ENCODE measurements at places on chromosomes 5 and 9.

GRCh38 chr5:143271431-143271830 lies 132.1 kb downstream of the NR3C1 start:
- DNase-seq: no peak

DNA sequence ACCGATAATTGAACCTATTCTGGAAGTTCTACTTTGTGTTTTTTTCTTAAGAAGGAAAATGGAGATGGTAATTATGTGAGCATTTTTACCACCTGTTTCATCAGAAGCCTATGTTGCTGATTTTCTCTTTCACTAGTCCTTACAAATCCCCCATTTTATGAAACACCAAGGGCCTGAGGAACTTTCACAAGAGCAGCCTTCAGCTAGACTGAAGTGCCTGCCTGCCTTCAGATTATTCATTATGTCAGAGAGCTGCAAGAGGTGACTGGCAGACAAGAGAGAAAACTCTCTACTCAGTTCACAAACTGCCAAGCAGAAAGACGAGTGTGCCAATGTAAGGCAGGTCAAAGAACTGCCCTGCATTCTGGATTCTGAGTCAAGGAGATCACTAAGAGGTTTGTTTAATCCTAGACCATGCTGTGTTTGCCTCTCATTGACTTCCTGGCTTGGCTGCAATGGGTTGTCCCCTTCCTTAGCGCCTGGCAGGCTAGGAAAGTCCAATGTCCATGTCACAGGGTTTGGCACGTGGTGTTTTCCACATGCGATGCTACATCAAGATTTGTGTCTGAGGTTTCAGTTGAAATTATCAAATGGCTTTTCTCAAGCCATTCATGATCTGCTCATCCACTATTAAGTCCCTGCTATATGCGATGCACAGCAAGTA lies 143.3 kb downstream of the CDC42SE2 start:
- DNase-seq: no peak

DNA sequence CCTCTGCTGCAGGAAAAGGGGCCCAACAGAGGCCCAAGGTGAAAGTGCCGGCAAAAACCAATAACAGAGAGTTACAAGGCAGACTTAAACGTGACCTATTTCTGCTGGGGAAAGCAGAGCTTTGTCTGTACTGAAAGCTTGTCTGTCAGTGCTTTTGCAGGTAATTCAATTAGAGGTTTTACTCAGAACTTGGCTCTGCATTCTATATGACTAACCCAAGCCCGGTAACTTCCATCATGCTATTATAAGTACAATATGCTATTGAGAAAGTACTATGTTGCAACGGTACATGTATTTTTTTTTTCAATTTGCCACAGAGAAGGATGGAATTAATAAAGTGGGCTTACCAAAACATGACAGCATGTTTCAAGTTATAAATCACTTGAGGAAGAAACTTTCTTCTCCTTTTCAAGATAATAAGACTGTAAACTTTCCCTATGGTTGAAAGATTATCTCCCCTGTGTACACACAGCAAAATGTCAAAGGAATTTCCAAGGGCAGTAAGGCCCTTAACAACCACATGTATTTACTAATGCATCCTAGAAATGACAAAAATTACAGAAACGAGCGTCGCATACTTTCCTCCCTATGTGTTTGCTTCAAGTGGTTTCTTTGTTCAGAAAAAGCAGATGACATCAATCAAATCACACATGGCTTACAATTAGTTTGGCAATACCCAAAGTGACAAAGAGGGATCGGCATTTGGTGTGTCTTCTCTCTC lies 282.4 kb downstream of the EFNA5 start:
- DNase-seq: no peak

- DNase-seq: no peak
Observed at GRCh38 chr9:90974016-90974415, 172.4 kb downstream of the SYK start.

- no peak for DNase-seq
Observed at GRCh38 chr9:16612627-16613026, 257.8 kb downstream of the BNC2 start.

DNA sequence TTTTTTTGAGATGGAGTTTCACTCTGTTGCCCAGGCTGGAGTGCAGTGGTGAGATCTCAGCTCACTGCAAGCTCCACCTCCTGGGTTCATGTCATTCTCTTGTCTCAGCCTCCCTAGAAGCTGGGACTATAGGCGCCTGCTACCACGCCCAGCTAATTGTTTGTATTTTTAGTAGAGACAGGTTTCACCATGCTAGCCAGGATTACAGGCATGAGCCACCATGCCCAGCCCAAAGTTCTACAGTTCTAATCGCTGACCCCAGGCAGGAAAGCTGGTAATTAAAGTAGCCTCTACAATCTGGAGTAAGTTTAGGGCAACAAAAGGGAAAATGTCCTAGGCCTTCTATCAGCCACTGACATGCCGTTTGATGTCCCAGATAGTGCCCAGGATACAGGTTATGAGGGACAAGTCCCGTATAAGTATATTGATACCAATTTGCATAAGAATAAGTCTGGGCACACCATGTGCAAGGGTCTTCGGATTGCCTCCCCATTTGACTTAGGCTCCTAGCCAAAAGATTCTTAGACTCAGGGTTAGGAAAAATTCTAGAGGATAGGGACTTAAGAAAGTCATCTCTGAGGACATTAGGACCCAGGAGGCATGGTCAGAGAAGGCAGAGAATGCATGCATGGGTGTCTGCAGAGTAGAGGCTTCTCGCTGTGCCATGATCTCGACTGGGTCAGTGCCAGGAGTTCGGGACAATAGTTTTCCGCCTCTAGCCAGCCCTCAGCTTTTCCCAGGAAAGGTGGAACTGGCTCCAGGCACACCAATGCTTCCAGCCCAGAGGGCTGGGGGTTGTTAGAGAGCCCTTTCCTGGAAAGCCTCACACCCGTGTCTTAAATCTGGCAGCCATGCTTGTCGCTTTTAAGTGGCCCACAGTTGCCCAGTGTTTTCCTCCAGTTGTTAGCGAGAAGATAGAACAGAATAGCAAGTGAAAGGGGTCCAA lies 1111.1 kb downstream of the TAF11L14 start:
- peak; percentile 28 for DNase-seq

- DNase-seq: no peak
Observed at GRCh38 chr9:4061717-4062116, 238.2 kb downstream of the GLIS3 start.

DNA sequence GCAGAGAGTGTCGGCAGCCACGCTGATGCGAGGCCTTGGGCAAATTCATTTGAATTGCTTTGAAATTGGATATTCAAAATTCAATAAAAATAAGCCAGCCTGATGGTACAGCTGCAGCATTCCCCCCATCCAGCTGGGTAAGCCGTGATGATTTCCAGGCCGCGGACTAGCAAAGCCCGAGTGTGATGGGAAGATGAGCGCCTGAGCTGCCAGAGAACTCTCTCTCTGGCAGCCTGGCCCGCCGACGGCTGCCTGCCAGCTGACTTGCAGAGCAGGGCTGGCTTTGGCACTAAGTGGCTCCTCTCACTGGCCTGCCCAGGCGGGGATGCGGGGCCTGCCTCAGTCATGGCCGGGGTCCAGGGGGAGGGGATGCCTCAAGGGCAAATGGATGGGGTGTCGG lies 268.3 kb upstream of the WWC1 start:
- no peak for DNase-seq

DNA sequence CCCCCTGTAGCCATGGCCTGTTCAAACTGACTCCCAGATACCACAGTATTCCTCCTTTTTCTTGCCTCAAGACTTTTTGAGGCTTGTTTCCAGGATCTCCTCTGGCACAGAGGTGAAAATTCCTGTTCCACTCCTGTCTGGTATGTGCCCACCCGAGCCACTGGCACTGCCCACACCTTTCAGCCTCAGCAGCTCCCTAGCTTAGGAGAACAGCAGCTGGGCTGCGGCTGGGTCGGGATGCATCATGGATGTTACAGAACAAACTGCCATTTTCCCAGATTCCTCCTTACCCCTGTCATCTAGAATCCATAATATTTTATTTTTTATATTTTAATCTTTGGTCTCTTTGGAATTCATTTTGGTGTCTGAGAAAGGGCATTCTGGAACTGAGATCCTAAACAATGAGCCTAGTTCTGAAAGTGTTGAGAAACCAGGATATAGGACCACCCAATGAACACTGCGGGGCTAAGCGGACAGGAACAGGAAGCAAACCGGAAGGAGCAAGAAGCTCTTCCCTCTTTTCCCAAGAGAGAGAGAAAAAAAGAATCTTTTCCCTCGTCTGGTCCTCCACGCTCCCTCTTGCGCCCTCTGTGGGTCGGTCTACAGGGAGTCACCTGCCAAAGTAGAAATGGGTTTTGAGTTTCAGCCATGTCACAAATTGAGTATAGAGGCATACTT lies 12.5 kb downstream of the OR2S2 start:
- DNase-seq: peak; percentile 60

DNA sequence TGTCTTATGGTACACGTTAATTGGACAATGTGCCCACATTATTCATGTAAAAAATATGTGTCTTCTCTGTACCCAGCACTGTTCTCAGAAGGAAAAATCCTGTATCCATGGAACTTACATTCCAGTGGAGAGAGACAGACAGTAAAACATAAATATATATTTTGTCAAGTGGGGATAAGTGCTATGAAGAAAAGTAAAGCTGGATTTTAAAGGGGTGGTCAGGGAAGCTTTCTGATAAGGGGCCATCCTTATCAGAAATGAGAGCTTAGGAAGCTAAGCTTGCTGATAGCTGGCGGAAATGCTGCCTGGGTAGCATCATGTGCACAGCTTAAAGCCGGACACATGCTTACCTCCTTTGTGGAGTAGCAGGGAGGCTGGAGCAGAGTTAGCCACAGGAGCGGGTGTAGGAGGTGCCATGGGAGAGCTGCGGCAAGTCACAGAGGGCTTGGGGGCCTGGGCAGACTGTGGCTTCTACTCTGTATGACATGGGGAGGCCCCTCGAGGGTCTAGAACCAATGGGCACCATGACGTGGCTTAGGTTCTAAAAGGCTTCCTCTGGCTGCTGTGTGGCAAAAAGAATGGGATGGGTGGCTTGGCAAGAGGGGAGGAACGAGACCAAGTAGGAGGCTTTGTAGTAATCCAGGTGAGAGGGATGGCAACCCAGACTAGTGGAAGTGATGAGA lies 141.7 kb downstream of the FGF1 start:
- no peak for DNase-seq

DNA sequence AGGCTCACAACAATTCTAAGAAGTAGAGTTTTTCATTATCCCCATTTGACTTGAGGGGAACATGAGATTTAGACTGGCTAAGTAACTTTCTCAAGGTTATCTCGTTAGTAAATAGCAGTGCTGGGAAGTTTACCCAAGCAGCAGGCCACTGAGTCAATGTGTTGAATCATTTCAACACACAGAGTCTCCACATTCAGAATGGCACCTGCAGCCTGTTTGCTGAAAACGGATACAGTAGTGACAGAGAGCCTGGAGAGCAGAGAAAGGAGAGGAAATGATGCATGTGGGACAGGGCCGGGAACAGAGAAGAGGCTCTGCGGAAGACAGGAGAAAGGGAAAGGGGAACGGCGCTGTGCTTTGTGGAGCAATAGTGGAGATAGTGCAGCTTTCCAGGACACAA lies 33.5 kb upstream of the ZSWIM6 start:
- DNase-seq: no peak

- DNase-seq: peak; percentile 31
Observed at GRCh38 chr5:157820593-157821252, 38.2 kb downstream of the CLINT1 start.

DNA sequence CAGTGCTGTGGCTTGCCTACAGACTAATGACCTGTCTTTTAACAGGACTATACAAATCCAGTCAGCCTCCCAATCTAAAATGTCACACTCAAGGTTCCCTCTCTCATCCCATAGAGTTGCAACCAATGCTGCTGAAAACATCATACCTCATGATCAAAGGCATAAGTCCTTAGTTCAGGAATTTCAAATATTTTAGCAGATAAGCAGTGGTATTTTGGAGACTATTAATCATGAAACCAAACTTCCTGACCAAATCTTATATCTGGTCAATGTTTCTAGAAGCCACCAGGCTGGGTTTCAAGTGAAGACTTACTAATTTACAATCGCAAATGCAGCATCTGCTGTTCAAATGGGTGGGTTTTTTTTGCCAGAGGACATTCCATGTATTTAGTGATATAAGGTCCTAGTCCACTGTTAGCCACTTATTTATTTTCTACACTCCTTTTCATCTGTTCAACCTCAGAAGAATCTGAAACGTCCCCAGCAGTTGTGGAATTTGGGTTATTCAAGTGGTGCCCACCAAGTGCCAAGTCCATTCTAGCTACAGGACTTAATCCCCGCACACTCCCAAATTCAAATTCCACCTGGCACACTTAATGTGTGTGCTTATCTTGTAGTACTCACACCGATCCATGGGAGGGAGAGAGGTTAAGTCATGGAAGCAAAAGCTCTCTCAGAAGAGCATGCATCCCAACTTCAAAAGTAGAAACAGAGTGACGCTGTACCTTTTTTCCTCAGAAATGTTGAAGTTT lies 5.8 kb downstream of the TAS2R1 start:
- no peak for DNase-seq

DNA sequence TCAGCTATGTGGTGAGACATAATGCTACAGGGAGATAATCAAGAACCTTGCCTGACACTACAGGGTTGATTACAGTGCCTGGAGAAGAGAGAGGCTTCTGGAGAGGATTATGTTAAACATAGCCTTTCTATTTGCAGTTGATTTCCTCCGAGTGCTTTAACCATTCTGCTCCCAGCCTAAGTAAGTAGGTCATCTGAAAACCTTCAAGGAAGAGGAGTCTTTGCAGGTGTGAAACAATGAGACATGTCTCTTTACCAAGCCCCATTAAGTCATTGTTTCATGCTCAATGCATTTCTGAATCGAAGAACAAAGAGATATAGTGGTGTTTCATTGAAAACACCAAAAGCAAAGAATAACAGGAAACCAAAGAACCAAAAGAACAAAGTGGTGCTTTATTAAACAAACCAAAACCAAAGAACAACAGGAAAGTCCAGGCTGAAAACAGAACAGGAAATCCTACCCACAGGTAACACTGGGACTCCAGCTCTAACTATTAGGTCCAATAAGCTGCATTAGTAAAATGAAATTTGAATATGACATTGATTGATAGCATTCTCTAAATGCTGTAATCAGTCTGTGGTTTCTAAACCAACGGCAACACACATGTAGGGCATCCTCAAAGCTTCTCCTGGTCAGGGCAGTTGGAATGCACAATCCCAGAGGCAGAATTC lies 113.3 kb upstream of the SPATA31D4 start:
- DNase-seq: no peak

- DNase-seq: no peak
Observed at GRCh38 chr5:157835041-157835440, 23.9 kb downstream of the CLINT1 start.
